ENCODE measurements at places on chromosomes 2 and 18. TPM values are rescaled to one million over a fixed set of nuclear protein-coding genes. Genes with fewer than 3 reads are reported as not detected.

HSBP1L1 gene
- total RNA-seq, result 21.3 TPM

DCTN1 gene
- 136 TPM for total RNA-seq

TUBB8B gene
- not detected for total RNA-seq

ABHD1 gene
- not detected for total RNA-seq

EMILIN2 gene
- 31.0 TPM for total RNA-seq

C1QL2 gene
- not detected for total RNA-seq

HOXD10 gene
- 72.8 TPM for total RNA-seq

UGP2 gene
- total RNA-seq, result 120 TPM

OSBPL6 gene
- 9.9 TPM for total RNA-seq

GRCh38 chr2:157872791-157873190, 3.3 kb downstream of the ACVR1 start:
- no peak overlapping the region for H3K27ac ChIP-seq
- H3K4me1 ChIP-seq, result peaks cover 9% of the 10 kb centered on the region
- H3K36me3 ChIP-seq, result no peaks in the 10 kb centered on the region
- DNase-seq, result no peak
- H3K4me3 ChIP-seq, result no peak overlapping the region
- H3K27me3 ChIP-seq, result no peaks in the 10 kb centered on the region

DNA sequence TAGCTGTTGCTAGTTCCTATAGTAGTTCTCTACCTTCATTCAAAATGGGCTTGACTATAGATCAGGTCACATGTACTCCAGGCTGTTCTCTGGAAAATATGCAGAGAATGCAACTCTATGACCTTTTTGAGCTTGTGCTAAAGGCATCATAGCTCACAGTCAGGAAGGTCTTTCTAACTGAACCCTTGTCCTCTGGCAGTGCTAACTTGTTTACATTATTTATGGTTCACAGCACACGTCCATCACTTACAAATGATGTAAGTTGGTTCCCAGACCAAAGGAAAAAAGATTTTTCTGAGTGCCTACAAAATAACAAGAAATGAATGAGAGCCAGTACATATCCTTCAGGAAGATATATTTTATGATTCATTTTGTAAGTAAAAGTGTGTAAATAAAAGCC, 236.1 kb downstream of the GCA start:
- H3K27ac ChIP-seq, result no peak overlapping the region
- H3K27me3 ChIP-seq, result no peaks in the 10 kb centered on the region
- H3K36me3 ChIP-seq, result no peaks in the 10 kb centered on the region
- no peak overlapping the region for H3K4me3 ChIP-seq

DNA sequence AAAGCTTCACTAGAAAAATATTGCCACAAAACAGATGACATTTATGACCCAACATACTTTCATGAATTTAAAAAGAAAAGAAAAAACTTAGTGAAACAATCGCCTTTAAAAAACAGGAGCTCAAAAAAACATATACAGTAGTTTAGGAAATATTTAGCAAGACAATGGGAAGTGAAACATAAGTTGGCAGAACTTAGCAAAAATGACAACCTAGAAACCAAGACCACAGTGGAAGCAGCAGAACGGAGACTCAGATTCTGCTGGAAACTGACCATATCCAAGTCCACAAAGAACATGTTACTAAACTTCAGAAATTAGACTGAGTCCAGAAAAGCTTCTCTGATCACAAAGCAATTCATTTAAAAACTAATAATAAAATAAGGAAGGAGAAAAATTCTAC, 41.8 kb upstream of the CTAGE1 start:
- no peak for DNase-seq
- no peaks in the 10 kb centered on the region for H3K27me3 ChIP-seq
- no peak overlapping the region for H3K4me3 ChIP-seq
- H3K36me3 ChIP-seq, result no peaks in the 10 kb centered on the region
- H3K4me1 ChIP-seq, result no peaks in the 10 kb centered on the region

- no peak overlapping the region for H3K4me3 ChIP-seq
- DNase-seq, result no peak
- no peaks in the 10 kb centered on the region for H3K4me1 ChIP-seq
- H3K27me3 ChIP-seq, result no peaks in the 10 kb centered on the region
Observed at GRCh38 chr18:59606193-59607077, 90.8 kb downstream of the CCBE1 start.

- no peaks in the 10 kb centered on the region for H3K4me1 ChIP-seq
- no peaks in the 10 kb centered on the region for H3K36me3 ChIP-seq
- H3K27ac ChIP-seq, result no peak overlapping the region
- no peak overlapping the region for H3K4me3 ChIP-seq
- DNase-seq, result no peak
- H3K27me3 ChIP-seq, result peaks cover 20% of the 10 kb centered on the region
Observed at GRCh38 chr18:57352761-57353136, 392 bp downstream of the ST8SIA3 start.

GRCh38 chr2:104755026-104755878, 98.7 kb upstream of the POU3F3 start:
- H3K27ac ChIP-seq, result no peak overlapping the region
- no peak overlapping the region for H3K4me3 ChIP-seq

DNA sequence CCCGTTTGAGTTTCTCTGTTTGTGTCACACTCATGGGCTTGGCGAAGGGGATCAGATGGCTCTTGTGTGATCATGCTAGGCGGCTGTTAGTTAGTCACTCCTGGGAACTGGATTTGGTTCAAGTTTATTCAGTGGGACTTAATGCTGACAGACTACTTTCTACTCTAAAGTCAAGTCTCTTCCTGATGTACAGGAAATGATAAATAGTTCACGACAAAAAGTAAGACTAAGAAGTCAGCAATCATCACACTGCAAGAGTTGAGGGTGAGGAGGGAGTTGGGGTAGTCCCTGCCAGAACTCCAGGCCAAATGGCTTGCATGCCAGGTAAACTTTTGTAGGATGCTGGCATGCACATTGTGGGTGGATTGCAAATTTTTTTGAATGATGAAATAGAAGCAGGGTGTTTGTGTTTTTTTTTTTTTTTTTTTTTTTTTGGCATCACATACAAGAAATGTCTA, 25.1 kb upstream of the CCL20 start:
- H3K27me3 ChIP-seq, result no peaks in the 10 kb centered on the region
- H3K4me1 ChIP-seq, result no peaks in the 10 kb centered on the region
- no peak overlapping the region for H3K27ac ChIP-seq
- H3K4me3 ChIP-seq, result no peak overlapping the region
- no peaks in the 10 kb centered on the region for H3K36me3 ChIP-seq

DNA sequence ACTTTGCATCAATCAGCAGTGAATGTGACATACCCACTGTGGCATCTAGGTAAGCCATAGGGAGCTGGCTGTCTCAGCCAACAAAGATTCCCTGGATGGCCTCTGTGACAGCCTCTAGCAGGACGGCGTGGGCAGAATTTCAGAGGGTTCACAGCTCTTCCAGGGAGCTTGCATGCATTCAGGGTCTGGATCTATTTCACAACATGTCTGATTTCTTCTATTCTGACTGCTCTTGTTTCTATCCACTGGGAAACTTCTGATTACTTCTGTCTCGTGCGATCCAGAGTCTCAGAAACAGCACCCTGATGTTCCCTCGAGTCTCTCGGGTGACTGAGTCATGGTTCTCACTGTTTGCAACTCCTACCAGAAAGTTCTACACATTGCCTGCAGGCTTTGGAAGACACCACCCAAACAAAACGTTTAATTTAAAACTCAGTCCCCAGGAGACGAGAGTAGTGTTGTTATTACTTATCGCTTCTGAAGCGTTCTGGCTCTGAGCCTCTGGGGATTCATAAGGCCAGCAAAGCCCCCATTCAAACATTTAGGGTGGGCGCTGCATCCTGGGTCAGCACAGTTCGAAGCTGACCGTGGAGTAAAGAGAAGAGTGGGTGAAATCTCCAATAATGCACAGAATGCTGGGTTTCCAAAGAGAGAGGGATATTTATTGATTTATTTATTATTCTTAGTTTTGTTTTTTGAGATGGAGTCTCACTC, 41.9 kb upstream of the ODC1 start:
- H3K27ac ChIP-seq, result no peak overlapping the region
- no peaks in the 10 kb centered on the region for H3K4me1 ChIP-seq
- no peaks in the 10 kb centered on the region for H3K36me3 ChIP-seq
- H3K4me3 ChIP-seq, result no peak overlapping the region
- no peak for DNase-seq

- DNase-seq, result no peak
- H3K36me3 ChIP-seq, result no peaks in the 10 kb centered on the region
- H3K27me3 ChIP-seq, result no peaks in the 10 kb centered on the region
- no peaks in the 10 kb centered on the region for H3K4me1 ChIP-seq
Observed at GRCh38 chr2:241668354-241668753, 18.3 kb downstream of the DTYMK start.
